Gastrocnemius medialis (tissue), 4 donors: ENCODE measurements at places on chromosomes 3 and 15. TPM values are rescaled to one million over a fixed set of nuclear protein-coding genes. Genes with fewer than 3 reads are reported as not detected.

GRCh38 chr3:195209847-195210265, 61.1 kb downstream of the XXYLT1 start:
- no peaks in the 10 kb centered on the region for H3K27me3 ChIP-seq
- DNase-seq = peak; percentile 76
- peaks cover 23% of the 10 kb centered on the region for H3K4me1 ChIP-seq
- H3K4me3 ChIP-seq = peak overlapping the region; percentile 13

DNA sequence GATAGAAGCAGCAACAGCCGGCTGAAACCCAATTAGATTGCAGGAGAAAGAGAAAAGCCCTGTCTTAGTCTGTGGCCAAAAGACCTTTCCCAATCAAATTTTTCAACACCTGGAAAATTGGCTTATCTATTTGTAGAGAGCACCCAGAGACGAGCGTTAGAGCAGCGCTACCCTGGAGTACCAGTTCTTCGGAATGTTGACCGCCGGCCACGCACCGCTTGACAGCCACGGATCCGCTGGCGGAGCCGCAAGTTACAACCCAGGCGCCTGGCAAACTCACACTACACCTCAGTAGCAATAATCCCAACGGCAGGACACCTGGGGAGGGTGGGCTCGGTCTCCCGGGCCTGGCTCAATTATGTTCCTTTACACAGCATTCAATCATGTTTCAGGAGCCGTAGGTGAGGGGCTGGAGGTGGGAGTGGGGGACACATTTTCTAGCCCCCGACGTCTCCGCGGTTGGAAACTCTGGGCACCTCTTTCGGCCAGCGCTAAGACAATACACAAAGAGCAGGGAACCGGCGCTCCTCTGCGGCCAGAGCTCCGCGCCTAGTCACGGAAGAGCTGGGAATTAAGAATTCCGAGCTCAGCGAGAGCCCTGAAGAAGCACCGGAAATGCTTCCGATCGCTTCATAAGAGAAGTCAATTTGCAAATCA, 1.2 kb downstream of the MB21D2 start:
- peak overlapping the region; percentile 75 for H3K4me3 ChIP-seq
- H3K27ac ChIP-seq = peak overlapping the region; percentile 88
- no peaks in the 10 kb centered on the region for H3K27me3 ChIP-seq
- H3K36me3 ChIP-seq = no peaks in the 10 kb centered on the region
- DNase-seq = no peak
- peaks cover 24% of the 10 kb centered on the region for H3K4me1 ChIP-seq

KNG1 gene
- total RNA-seq = 1.2 TPM

EFHB gene
- total RNA-seq = not detected

- no peaks in the 10 kb centered on the region for H3K27me3 ChIP-seq
- no peaks in the 10 kb centered on the region for H3K36me3 ChIP-seq
- no peaks in the 10 kb centered on the region for H3K4me1 ChIP-seq
- DNase-seq = no peak
- no peak overlapping the region for H3K4me3 ChIP-seq
- no peak overlapping the region for H3K27ac ChIP-seq
Measured at GRCh38 chr3:88809993-88810392, 297.4 kb upstream of the EPHA3 start.

- no peak for DNase-seq
- H3K27ac ChIP-seq = no peak overlapping the region
- no peaks in the 10 kb centered on the region for H3K36me3 ChIP-seq
Measured at GRCh38 chr3:194280777-194281176, 70.4 kb downstream of the CPN2 start.

IGSF11 gene
- 4.7 TPM for total RNA-seq
